Gastroesophageal sphincter (tissue), 4 donors: ENCODE measurements at places on chromosomes 4 and X.

DNA sequence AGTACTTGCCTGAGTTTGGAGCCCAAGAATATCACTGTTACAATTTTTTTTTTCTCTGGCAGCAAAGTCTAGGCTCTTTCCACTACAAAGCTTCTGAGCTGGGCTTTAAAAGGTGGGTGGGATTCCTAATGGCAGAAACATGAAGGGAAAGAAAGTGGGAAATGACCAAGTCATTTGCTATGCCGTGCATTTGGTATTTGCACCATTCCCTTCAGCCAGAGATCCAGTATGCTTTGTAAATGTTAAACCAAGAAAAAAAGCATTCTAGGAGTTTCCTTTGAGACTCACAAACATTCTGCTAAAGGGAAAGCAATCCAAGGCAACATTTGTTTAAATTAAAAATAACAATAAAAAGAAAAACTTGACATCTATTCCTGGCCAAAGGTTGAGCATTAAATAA, 451.2 kb downstream of the RAB28 start:
- no peak for ATAC-seq

DNA sequence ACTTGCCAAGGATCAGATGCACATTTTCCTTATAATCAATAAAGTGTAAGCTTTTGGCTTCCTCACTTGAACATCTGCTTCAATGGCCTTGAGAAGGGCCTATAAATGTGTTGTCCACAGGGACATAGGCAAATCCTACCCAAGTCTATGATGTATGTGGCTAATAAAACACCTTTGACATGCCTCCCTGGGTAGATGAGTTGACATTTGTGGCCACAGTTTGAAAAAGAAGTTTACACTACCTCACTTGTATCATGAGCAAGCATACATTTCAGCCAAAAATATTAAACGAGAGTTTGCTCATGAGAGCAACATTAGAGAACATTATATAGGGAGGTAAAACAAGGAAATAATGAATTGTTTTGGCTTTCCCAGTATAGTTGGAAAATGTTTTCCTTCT, 1067.7 kb downstream of the C4orf33 start:
- no peak for ATAC-seq

GRCh38 chr4:30939069-30939468, 218.9 kb downstream of the PCDH7 start:
- ATAC-seq = no peak

GRCh38 chrX:138866643-138867042, 155.1 kb upstream of the FGF13 start:
- ATAC-seq = no peak

GRCh38 chr4:6207602-6208001, 7.3 kb upstream of the JAKMIP1 start:
- no peak for ATAC-seq

- no peak for ATAC-seq
Measured at GRCh38 chr4:107719207-107719921, 670 bp downstream of the PAPSS1 start.

DNA sequence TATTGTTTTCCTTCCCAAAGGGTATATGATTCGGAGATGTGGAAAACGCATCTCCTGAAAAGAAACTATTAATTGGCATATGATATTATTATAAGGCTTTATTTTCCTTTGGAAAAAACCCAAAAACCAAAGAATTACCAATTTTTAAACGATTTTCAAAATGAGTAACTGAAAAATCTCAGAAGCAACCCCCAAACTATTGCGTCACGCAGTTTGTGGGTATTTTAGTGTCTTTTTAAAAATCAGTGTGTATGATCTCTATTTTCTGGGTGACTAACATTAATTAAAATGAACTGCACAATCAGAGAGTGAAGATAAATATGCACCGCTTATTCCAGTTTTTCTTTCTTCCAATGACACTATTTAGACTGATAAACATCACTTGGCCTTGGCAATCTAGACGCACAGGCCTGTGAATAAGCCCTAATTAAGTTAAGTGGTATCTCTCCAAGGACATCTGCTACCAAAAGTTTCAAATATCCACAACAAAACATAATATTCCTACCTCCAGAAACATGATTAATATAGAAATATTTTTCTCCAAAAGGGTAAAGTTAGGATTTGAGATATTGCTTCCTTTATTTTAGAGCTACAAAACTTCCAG, 511.5 kb upstream of the FAM241A start:
- ATAC-seq = no peak

GRCh38 chr4:13611283-13611842, 16.2 kb downstream of the BOD1L1 start:
- ATAC-seq = no peak
